ENCODE measurements at places on chromosomes 1 and 21.

- no peak for DNase-seq
Measured at GRCh38 chr1:207027206-207027777, 5.3 kb downstream of the C1orf116 start.

DNA sequence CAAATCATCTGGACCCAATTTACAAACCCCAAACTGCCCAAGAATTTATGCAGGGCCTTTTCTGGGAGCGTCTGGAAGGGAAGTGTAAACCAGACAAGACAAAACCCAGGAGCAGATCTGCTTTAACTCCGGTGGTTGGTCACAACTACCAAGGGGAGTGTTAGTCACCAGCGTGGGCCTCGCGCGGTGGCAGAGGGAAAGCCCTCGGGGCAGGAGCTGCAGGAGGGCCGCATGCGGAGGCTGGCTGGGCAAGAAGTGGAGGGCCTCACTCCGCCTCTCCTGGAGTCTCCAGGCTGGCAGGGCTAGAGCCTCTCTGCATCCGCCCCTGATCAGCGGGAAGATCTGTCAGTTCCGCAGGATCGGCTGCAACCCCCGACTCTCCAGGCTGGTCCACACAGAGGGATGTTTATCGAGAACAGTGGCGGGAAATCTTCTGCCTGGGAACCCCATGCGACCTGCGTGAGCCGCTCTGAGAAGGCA lies 2.0 kb downstream of the COL24A1 start:
- DNase-seq: no peak

- DNase-seq: no peak
Measured at GRCh38 chr1:194644528-194644927, 1458.1 kb upstream of the B3GALT2 start.

- peak; percentile 78 for DNase-seq
Measured at GRCh38 chr1:11920239-11920903, 5.9 kb downstream of the KIAA2013 start.

DNA sequence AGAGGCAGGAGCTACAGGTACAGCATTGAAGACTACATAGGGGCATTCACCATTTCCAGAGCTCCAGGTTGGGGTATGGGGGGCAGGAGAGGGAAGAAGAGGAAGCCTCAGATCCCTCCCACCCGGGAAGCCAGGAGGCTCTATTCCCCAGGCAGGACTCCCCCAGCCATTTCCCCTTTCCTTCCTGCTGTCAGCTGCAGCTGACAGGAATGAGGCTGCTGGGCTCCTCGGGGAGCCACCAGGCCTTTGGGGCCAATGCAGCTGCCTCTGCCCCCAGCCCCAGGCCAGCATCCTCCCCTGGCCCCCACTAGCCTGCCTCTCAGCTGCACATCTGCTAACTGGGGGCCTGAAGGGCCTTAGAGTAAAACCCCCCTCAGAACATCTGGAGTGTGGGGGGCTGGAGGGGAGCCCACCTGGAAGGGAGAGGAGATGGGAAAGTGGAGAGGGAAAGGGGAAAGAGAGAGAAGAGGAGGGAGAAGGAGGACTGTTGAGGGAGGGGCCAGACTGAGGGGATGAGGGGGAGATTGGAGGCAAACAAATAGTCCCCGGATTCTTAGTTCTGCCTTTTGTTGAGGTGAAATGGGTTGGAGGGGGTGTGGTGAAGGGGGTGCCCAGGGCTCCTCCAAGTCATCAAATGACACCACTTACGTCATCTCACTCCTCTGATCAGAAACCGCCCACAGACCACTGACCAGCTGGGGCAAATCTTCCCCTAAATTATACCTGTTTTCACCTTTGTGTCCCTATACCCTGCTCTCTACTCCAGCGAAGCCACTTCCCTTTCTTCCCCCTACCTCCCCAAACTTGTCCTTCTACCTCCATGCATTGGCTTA lies 58.0 kb downstream of the LGR6 start:
- no peak for DNase-seq

GRCh38 chr1:204338360-204338759 lies 21.4 kb downstream of the PLEKHA6 start:
- DNase-seq: no peak

GRCh38 chr1:59243550-59243949 lies 53.3 kb upstream of the FGGY start:
- no peak for DNase-seq

GRCh38 chr21:35258521-35258920 lies 209.4 kb upstream of the RUNX1 start:
- no peak for DNase-seq

All from cerebellum (tissue), 4 donors.